ENCODE measurements at places on chromosomes 1 and 21. TPM values are rescaled to one million over a fixed set of nuclear protein-coding genes. Genes with fewer than 3 reads are reported as not detected.

- DNase-seq = no peak
Observed at GRCh38 chr1:245310571-245311531, 156.1 kb downstream of the KIF26B start.

GRCh38 chr21:41148798-41149197, 19.2 kb upstream of the BACE2 start:
- DNase-seq = no peak

GRCh38 chr1:37288900-37289299, 185.5 kb upstream of the ZC3H12A start:
- no peak for DNase-seq

GRCh38 chr1:48878191-48878940, 101.7 kb upstream of the BEND5 start:
- peak; percentile 67 for DNase-seq

- DNase-seq = no peak
Observed at GRCh38 chr1:234647245-234647644, 37.3 kb upstream of the IRF2BP2 start.

- no peak for DNase-seq
Observed at GRCh38 chr1:18264450-18265039, 156.9 kb downstream of the IGSF21 start.

GRCh38 chr1:41862384-41863221, 56.1 kb downstream of the HIVEP3 start:
- DNase-seq = peak; percentile 70

- no peak for DNase-seq
Observed at GRCh38 chr1:7076572-7076971, 291.3 kb downstream of the CAMTA1 start.

- peak; percentile 53 for DNase-seq
Observed at GRCh38 chr1:185213091-185213490, 56.1 kb downstream of the SWT1 start.

GRCh38 chr1:71667216-71667615, 586.4 kb upstream of the ZRANB2 start:
- peak; percentile 74 for DNase-seq

BCL2L15 gene
- total RNA-seq = 0.13 TPM

GRCh38 chr21:32558106-32558505, 27.2 kb downstream of the TCP10L start:
- no peak for DNase-seq

- DNase-seq = no peak
Observed at GRCh38 chr1:225941187-225941941, at the start of gene LEFTY2. TSS of gene LEFTY2 (minus strand) at chr1:225941220. CDS start at chr1:225941140, 80 bp downstream.

MX2 gene
- total RNA-seq = 0.69 TPM

DNA sequence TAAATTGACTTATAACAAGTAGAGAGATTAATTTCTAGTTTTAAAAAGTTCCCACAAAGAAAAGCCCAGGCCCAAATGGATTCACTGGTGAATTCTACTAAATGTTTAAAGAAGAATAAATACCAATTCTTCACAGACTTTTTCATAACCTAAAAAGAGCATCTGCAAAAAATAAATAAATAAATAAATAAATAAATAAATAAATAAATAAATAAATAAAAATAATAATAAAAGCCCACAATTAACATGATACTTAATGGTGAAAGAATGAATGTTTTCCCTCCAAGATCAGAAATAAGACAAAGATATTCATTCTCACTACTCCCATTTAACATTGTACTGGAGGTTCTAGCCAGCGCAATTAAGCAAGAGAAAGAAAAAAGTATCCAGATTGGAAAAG, 97.6 kb upstream of the KAZN start:
- no peak for DNase-seq

DNA sequence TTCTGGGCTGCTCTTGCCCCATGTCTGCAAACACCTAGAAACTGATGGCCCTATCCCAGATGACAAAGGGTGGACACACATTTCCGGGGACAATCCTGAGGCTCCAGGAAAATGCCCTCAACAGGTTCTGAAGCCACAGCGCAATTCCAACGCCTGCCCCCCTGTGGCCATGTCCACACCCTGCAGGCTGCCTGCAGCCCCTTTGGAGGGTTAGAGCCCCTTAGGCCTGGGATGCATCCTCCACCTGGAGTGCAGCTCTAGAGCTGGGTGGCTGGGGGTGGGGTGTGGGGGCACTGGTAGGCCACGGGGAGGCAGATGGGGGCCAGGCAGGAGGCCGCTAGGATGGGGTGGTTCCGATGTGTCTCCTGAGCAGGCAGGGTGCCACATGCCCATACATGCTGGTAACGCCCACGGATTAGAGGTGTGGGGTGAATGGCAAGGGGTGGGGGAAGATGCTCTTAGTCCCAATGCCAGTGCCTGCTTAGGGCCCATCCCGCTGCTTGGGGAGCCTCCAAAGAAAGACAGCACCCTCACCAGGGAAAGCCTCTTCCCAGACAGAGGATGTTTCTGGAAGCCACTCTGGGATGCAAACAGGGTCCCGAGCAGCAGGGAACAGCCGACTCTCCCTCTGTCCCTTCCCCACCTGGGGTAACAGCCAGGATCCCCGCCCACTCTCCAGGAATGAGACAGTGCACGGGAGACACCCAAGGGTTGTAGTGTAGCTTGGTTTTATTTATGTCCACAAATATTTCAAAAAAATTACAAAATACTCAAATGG, 34.0 kb downstream of the SLC45A1 start:
- no peak for DNase-seq

DNA sequence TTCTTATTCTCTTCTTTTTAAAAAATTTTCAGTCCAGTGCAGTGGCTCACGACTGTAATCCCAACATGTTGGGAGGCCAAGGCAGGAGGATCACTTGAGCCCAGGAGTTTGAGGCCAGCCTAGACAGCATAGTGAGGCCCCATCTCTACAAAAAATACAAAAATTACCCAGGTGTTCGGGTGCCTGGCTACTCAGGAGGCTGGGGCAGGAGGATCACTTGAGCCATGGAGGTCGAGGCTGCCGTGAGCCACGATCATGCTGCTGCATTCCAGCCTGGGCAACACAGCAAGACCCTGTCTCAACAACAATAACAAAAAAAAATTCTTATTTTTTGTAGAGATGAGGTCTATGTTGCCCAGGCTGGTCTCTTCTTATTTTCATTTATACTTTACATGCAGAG, 7.9 kb downstream of the PLA2G2D start:
- DNase-seq = no peak

DNA sequence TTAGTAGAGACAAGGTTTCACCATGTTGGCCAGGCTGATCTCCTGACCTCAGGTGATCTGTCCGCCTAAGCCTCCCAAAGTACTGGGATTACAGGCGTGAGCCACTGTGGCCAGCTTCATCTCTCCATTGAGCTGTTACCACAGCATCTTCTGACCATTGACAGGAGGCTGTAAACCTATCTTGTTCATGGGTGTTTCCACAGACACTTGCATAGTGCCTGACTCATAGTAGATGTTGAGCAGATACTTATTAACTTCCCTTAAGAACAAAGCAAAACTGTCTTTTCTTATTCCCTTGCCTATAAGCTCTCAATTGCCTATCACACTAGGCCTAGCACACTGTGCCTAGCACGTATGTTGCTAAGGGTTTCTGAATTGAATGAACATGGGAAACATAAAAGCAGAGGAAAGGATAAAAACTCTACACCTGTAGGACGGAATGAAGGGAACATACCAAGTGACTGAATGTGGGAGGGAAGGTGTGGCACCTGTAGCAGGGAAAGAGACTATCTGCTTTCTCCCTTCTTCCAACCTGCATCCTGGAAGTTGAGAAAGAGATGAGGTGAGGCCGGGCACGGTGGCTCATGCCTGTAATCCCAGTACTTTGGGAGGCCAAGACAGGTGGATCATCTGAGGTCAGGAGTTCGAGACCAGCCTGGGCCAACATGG, 1.2 kb upstream of the C1orf54 start:
- DNase-seq = no peak

GRCh38 chr1:220084460-220084859, 5.1 kb downstream of the BPNT1 start:
- no peak for DNase-seq

TNFRSF4 gene
- 0.32 TPM for total RNA-seq

DNA sequence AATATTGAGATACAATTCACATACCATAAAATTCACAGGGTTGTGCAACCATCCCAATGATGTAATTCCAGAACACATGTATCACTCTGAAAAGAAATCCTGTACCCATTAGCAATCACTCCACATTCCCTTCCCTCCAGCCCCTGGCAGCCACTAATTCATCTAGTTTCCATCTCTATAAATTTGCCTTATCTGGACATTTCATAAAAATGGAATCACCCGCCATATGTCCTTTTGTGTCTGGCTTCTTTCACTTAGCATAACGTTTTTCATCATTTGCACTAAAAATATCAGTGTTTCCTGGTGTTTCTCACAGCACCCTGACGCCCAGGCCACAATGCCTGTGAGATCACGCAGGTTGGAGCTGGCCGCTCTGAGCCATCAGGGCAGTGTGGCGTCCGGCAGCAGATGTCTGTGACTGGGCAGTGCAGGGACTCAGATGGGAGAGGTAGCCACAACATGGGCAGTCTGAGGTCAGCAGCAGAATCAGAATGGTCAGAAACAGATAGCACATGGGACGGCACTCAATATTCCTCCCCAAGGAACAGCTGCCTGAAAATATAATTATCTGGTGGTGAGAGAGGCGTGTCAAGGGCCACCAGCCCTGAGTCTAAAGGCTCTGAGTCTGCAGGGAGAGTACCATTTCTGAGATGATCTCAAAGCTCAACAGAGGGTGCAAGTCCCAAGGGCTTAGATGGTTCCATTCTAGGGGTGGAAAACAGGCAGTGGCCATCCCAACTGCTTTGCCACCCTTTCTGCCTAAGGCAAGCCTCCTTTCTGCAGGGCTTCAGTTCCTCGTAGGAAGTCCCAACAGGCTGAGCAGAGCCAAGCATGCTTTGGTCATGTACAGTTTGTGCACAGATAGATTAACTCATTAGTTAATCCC, 129.4 kb upstream of the EDN2 start:
- peak; percentile 88 for DNase-seq

ANKRD34A gene
- 3.1 TPM for total RNA-seq

PIGV gene
- total RNA-seq = 17.7 TPM

GRCh38 chr1:184773762-184774320, 19.2 kb upstream of the EDEM3 start:
- DNase-seq = no peak

DNA sequence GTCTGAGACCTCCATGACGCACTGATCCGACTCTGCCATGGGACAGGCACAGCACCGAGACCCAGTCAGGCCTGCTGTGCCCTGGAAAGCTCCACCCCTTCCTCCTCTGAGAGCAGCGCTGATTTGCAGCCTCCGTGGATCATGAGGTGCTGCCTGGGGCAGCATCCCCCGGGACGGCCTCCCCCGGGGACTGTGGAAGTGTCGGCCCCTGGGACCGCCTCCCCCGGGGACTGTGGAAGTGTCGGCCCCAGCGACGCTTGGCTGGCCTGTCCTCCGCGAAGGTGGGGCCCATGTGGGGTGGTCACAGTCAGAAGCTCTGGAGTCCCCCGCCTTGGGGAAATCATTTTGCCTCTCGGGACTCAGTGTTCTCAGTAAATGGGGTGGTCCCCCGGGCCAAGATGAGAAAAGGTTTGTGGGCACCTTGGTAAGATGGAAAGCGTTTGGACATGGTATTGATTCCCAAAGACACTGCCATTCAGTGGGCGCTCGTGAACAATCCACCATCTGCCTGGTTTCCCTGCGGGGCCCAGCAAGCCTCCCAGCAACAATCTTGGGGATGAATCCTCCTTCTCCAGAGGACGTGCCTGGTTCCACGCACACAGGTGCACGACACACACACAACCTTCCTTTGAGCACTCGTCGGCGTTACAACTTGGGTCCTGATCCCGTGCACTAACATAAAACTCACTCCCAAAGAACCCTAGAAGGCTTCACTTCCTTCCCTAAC, 3.0 kb downstream of the TFF2 start:
- DNase-seq = no peak

NCF2 gene
- 0.19 TPM for total RNA-seq

DNA sequence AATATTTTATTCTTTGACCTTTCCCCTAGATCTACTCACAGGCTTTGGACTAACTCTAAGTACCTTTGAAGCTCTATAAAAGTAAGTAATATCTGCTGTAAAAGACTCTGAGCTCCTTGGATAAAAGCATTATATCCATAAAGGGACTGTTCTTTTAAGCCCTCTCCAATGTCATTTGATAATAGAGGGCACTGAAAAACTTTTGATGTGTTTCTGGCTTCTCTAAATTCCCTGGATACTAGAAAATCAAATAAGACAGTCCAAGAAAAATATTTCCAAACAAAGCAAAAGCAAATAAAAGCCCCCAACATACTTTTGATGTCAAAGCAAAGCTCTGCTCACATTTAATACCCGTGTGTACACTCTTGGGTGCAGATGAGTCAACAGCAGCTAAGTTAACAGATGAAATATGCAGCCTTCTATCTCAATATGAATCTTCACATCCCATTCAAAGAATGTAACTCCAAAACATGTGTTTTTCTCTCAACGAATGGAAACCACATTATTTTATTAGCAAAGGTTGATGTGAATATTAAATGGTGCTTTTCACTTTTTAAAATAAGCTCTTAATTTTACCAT, 230.3 kb downstream of the CENPF start:
- peak; percentile 80 for DNase-seq

DNA sequence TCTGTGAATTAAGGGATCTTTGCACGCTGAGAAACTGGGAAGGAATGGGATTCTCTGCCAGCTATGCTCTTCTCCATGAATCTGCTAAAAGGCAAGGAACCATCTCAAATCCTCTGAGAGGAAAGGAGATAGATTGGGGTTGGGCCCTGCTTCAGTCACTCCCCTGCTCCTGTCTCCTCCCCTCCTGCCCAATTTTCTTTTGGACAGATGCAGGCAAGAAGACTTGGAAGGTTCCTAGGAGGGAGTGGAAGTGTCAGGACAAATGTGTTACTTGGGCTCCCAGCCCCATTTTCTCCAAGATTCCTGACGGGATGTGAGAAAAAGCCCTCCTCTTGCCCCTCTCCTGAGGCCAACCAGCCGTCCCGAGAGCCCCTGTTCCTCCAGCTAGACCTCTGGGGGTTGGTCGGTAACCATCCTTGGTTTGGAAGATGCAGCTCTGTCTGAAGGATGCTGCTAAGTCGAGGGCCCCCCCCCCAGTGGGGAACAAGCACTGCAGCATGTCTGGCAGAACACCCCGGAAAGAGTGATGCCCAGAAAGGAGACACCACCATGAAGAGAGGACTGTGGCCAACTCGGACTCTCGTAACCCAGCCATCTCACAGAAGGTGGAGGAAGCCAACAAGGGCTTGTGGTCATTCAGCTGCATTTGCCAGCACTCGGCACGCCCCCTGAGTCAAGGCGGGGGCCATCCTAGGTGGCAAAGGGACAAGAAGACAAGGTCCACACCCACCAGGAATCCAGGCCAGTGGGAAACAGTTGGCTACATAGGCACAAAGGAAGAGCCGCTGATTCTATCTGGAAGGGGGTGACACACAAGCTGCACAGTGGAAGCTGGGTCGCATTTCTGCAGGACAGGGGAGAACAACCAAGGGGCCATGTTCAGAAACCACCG, 43.7 kb downstream of the CDK18 start:
- DNase-seq = no peak

RWDD3 gene
- total RNA-seq = 12.6 TPM

ZNF648 gene
- not detected for total RNA-seq

DNA sequence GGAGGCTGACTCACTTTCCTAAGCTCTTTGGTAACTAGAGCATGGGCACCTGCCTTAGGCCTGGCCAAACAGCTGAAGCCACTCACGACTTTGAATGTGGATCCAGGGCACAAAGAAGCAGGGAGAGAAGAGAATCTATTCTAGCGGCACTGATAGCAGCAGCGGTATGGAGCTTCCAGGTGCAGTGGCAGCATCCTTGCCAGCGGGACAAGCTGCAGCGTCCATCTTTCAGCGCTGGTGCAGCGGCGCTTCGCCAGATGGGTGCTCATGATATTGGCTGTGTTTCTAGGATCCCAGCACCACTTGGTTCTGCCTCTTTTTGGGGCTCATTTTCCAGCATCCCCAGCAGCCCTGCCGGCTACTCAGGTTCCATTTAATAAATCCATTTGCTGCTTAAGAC, 184.2 kb downstream of the SLC44A5 start:
- DNase-seq = no peak

RGS8 gene
- total RNA-seq = not detected

Data from LHCN-M2 (cell line).